ENCODE measurements at places on chromosomes 4 and X. TPM values are rescaled to one million over a fixed set of nuclear protein-coding genes. Genes with fewer than 3 reads are reported as not detected.

Gene CFAP97
- 52.4 TPM for total RNA-seq

Gene FDCSP
- not detected for total RNA-seq

Gene KLB
- 0.11 TPM for total RNA-seq

Gene TGIF2LX
- not detected for total RNA-seq

Gene SYP
- 152 TPM for total RNA-seq

Gene CXCL5
- 0.44 TPM for total RNA-seq

Gene PYURF
- total RNA-seq, result 66.1 TPM

Gene PLAC8
- total RNA-seq, result 3.0 TPM

Gene AKAP14
- not detected for total RNA-seq

Gene CTAG2
- not detected for total RNA-seq

Gene ADAMTS3
- 11.3 TPM for total RNA-seq

Gene TMEM47
- total RNA-seq, result 86.8 TPM
